ENCODE measurements at places on chromosomes 13 and 19.

GRCh38 chr13:46759846-46760245, 37.1 kb downstream of the ESD start:
- no peak for DNase-seq

GRCh38 chr13:21117104-21117809, 55.9 kb upstream of the LATS2 start:
- no peak for DNase-seq

GRCh38 chr13:34750078-34750931, 191.8 kb upstream of the NBEA start:
- no peak for DNase-seq

GRCh38 chr19:34985249-34986022, 14.7 kb upstream of the GRAMD1A start:
- no peak for DNase-seq

- DNase-seq = no peak
Observed at GRCh38 chr13:112181336-112182067, 114.6 kb downstream of the SOX1 start.

DNA sequence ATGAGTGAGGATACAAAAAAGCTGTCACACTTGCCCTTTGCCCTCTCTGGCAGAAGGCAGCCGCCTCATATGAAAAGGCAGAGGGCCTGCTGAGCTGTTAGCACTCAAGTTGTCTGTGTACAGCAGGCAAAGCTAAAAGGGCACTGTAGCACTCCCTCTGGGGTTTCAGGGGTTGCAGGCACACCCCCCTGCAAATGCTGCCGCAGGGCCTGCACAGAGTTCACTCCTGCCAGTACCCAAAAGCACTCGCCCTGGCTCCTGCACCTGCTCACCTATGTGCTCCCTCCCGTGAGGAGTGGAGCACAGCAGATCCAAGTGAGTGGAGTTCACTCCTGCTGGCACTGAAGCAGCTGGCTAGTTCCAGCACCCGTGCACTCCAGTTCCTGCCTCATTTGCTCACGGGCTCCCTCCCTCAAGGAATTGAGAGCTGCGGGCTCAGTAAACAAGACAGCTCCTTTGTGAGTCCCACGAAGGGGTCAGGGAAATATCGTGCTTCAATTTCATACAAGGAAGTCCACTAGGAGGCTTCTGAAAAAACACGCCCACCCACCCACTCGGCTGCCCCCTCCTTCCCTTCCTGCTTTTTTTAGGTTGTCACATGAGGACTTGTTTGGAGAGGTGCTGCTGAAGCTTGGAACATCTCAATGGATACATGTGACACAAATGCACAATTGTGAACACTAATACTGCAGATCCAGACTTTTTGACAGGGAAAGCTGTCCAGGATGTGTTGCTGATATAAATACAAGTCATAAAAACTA, 9.9 kb upstream of the RCBTB2 start:
- DNase-seq = no peak

DNA sequence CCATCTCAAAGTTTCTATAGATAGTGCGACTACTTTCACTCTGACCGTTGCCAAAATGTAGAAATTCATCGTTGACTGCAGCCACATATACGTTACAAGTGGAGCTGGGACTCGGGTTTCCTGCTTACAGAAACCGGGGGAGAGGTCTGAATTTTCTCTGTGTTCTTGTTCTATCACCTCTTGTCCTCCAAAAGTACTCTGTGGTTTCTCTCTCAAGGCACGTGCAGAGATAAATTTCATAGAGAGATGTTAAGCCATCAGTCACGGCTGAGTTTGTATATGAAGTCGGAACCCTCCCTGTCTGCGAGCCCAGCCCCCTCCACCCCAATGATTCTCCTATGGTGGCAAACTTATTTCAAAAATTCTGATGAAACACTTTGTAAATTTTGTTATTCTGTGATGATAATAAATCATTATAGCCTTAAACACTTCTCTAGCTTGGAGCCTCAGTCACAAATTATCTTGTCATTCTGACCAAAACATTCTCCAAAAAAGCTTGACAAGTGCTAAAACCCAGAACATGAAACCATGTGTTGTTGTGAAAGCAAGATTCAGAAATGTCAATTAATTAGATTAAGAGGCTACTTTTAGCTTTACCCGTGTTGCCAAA, 87.5 kb downstream of the TSHZ3 start:
- DNase-seq = peak; percentile 77

DNA sequence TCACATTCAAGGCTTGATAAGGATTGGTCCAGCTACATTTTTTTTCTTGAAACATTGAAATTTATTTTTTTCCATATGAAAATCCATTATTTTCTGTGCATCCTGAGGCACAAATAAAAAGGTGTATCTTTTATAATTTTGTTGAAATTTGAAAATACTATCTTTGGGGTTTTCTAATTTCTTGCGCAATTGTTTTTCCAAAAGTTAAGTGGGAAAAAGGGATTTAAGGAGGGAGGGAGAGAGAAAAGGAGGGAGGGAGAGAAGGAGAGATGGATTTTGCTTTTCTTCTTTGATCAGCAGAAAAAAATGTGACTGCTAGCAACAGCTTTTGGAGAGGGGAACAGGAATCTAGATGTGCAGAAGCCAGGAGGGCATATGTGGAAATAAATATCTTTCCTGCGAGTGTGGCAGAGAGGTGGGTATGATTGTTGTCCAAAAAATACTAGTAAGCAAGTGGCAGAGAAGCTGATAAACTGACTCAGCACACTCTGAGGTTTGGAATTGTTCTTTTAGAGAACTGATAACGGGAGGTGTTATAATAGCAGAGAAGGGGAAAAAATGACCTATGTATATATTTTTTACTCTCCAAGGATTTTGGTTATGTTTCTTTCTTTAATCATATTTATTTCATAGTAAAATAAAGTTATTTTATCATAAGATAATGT, 61.2 kb upstream of the EDNRB start:
- no peak for DNase-seq

DNA sequence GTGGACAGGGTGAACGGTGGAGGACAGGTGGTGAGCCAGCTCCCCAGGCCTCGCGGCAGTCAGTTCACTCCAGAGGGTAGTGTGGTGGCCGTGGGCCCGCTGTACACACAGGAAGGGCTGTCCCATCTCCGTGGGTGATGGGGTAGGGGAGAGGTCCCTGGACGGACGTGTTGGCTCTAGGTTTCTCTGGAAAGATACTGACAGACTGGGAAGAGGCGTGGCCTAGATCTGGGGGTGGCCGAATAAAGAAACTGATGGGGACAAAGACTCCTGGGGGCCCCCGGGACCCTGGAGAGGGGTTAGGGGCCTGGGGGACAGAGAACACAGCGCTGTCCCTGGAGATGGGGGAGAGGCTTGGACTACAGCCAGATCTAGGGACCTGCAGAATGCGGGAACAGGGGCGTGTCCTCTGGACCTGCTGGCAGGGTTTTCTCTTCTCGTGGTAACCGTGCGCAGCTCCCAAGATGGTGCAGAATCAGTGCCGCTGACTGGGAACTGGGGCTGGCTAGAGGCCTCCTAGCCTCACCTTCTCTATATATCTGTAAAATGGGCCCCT, 4.0 kb upstream of the PRAM1 start:
- no peak for DNase-seq

- no peak for DNase-seq
Observed at GRCh38 chr19:46602392-46603194, 1.5 kb downstream of the CALM3 start.

DNA sequence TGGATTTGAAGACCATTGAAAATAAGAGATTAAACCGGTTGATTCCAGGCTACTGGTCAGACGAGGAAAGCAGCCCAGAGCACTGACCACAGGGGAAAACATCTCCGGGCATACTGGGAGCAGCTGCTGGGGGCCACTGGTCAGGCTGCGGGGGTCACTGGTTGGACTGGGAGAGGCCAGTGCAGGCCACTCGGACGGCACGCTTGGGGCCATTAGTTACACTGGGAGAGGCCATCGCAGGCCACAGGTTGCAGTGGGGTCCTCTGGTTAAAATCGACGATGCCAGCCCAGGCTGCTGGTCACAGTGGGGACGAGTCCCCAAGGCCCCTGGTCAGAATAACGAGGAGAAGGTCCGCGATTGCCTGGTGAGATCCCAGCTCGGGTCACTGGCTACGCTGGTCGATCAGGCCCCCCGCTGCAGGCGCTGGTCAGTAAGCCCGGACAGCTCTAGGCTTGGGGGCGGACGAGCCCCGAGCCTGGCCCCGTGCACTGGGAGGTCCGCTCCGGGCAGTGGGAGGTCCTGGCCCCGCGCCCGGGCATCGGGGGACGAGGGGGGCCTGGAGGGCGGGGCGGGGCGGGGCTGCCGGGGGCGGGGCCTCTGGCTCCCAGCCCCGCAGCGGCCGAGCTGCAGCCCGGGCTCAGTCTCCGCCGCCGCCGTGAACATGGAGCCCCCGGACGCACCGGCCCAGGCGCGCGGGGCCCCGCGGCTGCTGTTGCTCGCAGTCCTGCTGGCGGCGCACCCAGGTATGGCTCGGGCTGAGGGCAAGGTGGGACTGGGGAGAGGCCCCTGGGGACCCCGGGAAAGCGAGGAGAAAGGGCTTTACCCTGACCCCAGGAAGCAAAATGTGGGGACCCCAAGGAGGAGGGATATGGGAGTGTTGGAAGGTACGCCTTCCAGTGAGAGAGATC, at the start of gene BCAM:
Gene BCAM (plus strand): TSS at position 641 of the 909 bp plus-strand sequence. CDS start 22 bp downstream, at position 663.
- DNase-seq = peak; percentile 73
